Esophagus mucosa (tissue), 1 donor: ENCODE measurements at places on chromosomes 1 and 21. TPM values are rescaled to one million over a fixed set of nuclear protein-coding genes. Genes with fewer than 3 reads are reported as not detected.

RASAL2 gene
- 19.2 TPM for total RNA-seq

FCGR1A gene
- 0.40 TPM for total RNA-seq

DNA sequence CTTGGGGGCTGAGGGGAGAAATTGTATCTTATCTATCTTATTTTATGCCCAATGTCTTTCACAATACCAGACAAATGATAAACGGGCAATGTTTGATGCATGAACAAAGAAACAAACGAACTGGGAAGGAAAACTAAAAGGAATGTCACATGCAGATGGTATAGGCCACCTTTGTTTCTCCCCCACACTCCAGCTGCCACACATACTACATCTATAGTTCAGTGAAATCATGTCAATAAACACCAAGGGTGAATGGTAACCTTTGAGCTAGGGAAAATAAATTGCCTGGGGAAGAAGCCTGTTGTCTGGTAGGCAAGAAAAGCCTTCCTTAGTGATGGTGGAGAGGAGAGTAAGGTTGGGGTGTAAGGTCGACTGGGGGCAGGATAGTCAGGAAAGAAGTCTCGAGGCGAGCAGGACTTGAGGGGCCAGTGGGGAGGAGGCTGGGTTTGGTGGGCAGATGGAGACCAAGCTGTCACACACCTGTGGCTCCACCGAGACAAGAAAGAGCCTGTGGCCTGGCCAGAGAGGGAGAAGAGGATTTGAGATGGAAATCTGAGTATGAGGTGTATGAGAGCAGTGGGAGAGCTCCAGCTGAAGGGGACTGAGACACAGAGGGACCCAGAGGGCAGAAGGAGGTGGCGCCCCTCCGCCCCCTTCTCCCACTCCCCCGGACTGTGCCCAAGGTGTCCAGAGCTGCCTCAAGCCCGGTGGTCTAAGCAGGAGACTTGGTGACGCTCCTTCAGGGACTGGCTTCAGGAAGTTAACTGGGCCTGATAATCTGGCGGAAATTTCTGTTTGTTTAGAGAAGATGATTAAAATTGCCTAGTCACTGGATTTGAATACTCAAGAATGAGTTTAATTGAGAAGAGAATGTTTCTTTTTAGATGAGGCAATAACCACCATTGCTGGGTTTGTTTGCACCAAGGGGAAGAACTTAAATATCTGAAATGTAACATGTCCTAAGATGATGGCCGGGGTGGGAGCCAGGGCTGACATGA, 37.3 kb downstream of the ATF3 start:
- no peak for ATAC-seq

DNA sequence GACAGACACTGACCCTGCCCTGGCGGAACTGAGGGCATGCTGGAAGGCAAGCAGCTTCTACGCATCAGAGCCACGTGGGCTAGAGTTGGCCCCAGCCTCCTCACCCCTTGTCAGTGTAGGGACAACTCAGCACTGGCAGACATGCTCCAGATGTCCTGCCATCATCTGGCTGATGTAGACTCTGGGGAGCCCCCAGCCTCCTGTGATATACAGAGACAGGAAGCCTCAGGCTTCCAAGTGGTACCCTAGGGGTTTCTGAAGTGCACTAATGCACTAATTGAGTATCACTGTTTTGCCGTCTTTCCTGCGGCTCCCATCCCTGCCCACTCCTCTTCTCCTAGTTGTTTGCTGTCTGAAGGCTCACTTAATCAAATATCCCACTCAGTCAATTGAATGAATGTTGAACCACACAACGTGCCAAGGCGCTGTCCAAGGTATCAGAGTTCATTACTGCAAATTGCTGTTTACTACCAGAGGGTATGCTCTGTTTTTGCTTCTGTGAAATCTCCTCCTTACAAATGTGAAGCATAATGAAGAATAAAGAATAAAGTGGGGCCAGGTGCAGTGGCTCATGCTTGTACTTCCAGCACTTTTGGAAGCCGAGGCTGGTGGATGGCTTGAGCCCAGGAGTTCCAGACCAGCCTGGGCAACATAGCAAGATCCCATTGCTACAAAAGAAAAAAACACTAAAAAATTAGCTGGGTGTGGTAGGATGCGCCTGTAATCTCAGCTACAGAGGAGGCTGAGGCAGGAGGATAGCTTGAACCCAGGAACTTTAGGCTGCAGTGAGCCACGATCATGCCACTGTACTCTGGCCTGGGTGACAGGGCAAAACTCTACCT, 76.4 kb upstream of the ZBTB18 start:
- no peak for ATAC-seq

DNA sequence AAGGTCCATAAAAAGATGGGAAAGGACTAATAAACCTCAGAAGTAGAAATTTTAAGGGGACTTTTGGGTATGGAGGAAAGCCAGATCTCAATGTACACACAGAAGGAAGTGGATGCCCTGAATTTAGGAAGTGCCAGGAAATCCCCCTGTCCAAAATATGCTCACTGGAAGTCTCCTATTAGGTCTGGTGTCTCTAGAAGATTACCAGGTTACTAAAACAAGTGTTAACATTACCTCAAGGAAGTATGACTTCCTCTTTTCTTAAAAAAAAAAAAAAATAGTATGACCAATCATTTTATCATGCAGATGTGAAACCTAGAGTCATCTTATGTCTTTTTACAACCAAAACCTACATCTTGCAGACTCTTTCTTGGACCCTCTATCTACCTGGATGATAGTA, 30.7 kb downstream of the CD58 start:
- ATAC-seq, result no peak

DNA sequence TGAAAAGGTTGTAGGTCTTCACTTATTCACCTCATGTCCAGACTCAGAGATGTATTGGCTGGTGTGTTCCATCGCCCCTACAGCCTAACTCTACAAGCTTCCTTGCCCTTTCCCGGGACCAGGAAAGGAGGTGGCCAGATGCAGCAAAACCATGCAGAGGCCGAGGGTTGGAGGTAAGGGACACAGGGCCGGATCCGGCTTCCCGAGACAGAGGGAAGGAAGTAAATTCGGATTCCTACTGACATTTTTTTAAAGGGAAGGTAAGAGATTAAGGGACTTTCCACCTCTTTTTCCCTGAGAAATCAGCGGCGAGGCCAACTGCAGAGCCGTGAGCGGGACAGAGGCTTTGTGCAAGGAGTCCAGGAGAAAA, 12.7 kb downstream of the EPHA10 start:
- ATAC-seq, result no peak
